ENCODE measurements at places on chromosomes 11 and 22.
A peak's percentile ranks its signal among the peaks of the same experiment; 100 is the strongest.

DNA sequence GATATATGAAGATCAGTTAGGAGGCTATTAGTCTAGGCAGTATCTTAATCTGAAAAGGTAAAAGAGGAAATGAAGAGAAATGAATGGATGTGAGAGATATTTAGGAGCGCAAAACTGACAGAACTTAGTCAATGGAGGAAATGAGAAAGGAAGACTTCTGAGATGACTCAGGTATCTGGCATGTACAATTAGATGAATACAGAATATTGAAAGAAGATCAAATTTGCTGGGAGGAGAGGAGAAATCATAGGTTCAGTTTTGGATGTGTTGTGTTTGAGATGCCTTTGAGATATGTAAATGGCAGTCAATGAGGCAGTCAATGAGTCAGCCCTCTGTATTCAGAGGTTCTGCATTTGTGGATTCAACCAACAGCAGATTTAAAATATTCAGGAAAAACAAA is 42.9 kb upstream of the GAB2 start:
- no peak overlapping the region for H3K4me3 ChIP-seq
- no peak overlapping the region for H3K27ac ChIP-seq
- H3K36me3 ChIP-seq: peaks cover 54% of the 10 kb centered on the region

GRCh38 chr11:12149672-12150225 is 39.4 kb downstream of the MICAL2 start:
- no peaks in the 10 kb centered on the region for H3K27me3 ChIP-seq
- peaks cover 23% of the 10 kb centered on the region for H3K4me1 ChIP-seq
- H3K27ac ChIP-seq: peak overlapping the region; percentile 23
- H3K4me3 ChIP-seq: no peak overlapping the region
- no peaks in the 10 kb centered on the region for H3K36me3 ChIP-seq

GRCh38 chr11:108121274-108122155 is at the start of gene ACAT1:
Gene ACAT1 (plus strand): TSS chr11:108121567. CDS start chr11:108121607, 40 bp downstream.
- H3K4me3 ChIP-seq: peak within 1 kb of the TSS; percentile 95
- peaks cover 45% of the 10 kb centered on the region for H3K4me1 ChIP-seq

- H3K4me1 ChIP-seq: no peaks in the 10 kb centered on the region
- DNase-seq: no peak
- H3K36me3 ChIP-seq: peaks cover 51% of the 10 kb centered on the region
- H3K27ac ChIP-seq: no peak overlapping the region
Observed at GRCh38 chr11:121057922-121058321, 34.0 kb downstream of the TBCEL start.

DNA sequence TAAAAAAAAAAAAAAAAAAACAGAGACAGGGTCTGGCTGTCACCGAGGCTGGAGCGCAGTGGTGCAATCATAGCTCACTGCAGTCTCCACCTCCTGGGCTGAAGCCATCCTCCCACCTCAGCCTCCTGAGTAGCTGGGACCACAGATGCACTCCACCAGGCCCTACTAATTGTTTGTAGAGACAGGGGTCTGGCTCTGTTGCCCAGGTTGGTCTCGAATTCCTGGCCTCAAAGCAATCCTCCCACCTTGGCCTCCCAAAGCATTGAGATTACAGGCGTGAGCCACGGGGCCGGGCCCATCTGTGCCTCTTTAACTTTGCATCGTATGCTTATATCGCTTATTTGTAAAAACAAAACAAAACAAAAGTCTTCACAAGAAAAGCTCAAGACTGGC is 3.1 kb downstream of the CPT1A start:
- no peaks in the 10 kb centered on the region for H3K27me3 ChIP-seq
- peak overlapping the region; percentile 95 for H3K27ac ChIP-seq
- H3K4me1 ChIP-seq: peaks cover 64% of the 10 kb centered on the region
- no peak for DNase-seq
- H3K36me3 ChIP-seq: no peaks in the 10 kb centered on the region

GRCh38 chr11:119093942-119094815 is 7.5 kb downstream of the DPAGT1 start:
- H3K4me1 ChIP-seq: peaks cover 21% of the 10 kb centered on the region
- DNase-seq: peak; percentile 40
- H3K27me3 ChIP-seq: no peaks in the 10 kb centered on the region
- peak overlapping the region; percentile 86 for H3K27ac ChIP-seq
- peak overlapping the region; percentile 92 for H3K4me3 ChIP-seq

GRCh38 chr11:76175783-76176182 is 30.5 kb downstream of the WNT11 start:
- H3K27ac ChIP-seq: no peak overlapping the region
- H3K4me3 ChIP-seq: no peak overlapping the region
- no peak for DNase-seq
- H3K27me3 ChIP-seq: no peaks in the 10 kb centered on the region
- H3K36me3 ChIP-seq: no peaks in the 10 kb centered on the region

- H3K27me3 ChIP-seq: no peaks in the 10 kb centered on the region
- DNase-seq: no peak
- H3K4me1 ChIP-seq: peaks cover 1% of the 10 kb centered on the region
- no peak overlapping the region for H3K27ac ChIP-seq
- H3K36me3 ChIP-seq: peaks cover 6% of the 10 kb centered on the region
- H3K4me3 ChIP-seq: no peak overlapping the region
Observed at GRCh38 chr11:75014129-75014528, 25.4 kb downstream of the NEU3 start.

GRCh38 chr11:48000432-48000831 is 20.1 kb downstream of the PTPRJ start:
- no peak for DNase-seq

DNA sequence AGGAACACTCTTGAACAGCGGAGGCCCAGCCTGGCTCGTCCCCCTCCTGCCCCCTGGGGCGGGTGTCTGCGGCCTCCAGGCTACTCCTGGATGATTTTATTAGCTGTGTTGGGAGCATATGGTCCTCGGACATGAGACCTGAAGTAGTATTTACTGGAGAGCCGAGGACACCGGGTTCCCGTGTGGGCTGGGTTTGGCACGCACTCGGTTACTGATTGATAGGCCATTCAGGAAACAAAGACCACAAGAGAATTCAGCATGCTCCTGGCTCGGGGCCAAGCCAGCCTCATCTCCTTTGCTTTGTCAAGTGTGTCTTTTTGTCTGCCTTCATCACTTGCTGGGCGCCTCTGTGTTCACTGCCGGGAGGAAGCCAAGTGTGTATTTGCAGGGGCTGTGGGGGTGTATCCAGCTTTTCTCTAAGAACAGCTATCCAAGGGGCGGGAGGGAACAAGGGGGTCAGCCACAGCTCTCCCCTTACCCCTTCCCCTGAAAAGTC is 9.7 kb downstream of the FXYD2 start:
- peak; percentile 85 for DNase-seq
- peak overlapping the region; percentile 87 for H3K27ac ChIP-seq
- H3K4me3 ChIP-seq: peak overlapping the region; percentile 82
- H3K36me3 ChIP-seq: no peaks in the 10 kb centered on the region
- H3K4me1 ChIP-seq: peaks cover 44% of the 10 kb centered on the region

DNA sequence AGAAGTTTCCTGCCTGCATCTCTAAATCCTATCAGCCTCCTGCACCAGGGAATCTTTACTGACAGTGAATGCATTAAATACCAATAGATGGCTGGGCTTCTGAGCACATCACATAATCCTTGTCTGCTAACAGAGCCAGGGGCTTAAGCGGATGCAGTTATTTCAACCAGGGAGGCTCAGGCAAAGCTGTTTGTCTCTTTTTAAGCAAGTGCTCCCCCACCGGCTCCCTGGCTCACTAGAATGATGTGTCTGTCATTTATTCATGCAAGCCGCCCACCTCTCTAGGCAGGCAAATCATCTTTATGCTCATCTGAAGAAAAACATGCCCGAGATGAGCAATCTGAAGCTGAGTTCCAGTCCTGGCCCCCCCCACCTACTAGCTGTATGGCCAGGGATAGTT is 182.3 kb downstream of the TENM4 start:
- H3K27me3 ChIP-seq: peaks cover 8% of the 10 kb centered on the region
- H3K4me3 ChIP-seq: no peak overlapping the region
- H3K36me3 ChIP-seq: no peaks in the 10 kb centered on the region
- H3K4me1 ChIP-seq: no peaks in the 10 kb centered on the region
- H3K27ac ChIP-seq: no peak overlapping the region

DNA sequence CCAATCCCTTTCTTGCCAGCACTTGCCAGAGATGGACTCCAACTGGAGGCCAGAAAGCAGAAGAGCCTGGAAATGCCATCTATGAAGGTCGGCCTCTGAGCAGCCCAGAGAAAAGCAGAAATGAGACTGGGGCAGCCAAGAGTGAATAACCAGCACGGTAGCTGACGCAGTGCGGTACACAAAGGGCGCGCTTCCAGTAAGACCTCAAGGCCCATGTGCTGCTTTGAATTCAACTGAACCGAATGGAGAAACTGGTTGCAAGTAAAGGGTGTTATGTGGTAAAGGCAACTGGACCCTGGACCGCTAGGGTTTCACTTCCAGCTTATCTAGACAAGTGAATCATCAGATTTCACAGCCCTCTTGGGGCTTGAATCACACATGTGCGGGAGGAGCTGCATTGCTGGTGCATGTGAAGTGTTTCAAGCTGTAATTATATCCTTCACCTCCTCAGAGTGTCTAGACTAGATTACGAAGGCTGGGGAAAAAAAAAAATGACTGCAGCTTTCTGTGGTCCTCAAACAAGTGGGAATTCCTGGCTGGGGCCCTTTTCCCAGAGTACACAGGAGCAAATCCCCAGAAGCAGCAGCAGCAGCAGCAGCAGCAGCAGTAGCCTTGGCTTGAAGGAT is 128.9 kb downstream of the CCDC34 start:
- H3K4me3 ChIP-seq: no peak overlapping the region
- H3K4me1 ChIP-seq: no peaks in the 10 kb centered on the region
- H3K36me3 ChIP-seq: no peaks in the 10 kb centered on the region
- H3K27ac ChIP-seq: no peak overlapping the region
- peaks cover 21% of the 10 kb centered on the region for H3K27me3 ChIP-seq

DNA sequence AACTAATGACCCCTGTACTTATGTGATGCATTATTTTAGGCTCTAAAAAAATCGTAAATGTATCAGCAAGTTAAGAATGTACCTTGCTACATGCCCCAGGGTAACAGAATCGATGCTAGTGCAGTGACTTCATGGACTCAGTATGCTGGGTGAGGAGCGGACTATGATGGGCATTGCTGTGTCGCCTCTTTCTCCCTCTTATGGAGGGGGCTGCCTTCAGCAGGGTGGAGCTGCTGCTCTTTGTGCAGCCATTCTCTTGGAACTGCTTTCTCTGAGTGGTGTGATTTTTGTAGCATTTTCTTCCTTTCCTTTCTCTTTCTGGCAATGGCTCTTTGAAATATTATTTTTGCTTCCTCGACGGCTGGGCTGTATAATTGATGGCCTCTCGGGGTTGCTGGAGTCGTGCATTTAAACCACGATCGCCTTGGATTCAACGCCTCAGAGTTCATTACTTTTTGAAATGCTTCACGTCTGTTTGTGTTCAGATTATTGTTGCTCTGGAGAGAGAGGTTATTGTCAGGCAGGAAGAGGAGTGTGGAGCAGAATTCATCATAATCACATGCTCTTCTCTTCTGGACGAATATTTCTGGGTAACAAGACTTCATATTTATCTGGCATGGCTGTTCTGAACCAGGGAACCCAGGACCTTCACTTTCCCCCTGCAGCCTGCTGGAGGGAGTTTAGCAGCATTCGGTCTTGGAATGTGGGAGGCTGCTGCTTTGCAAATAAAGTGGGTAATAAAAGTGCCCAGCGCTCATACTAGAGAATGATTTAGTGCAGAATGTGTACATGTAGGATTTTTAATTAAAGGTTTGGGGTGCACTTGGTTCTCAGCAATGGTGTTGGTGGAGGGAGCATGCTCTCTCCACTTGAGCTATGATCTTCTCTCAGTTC is 804.2 kb downstream of the NTM start:
- H3K36me3 ChIP-seq: no peaks in the 10 kb centered on the region
- no peak for DNase-seq
- H3K27ac ChIP-seq: no peak overlapping the region
- no peaks in the 10 kb centered on the region for H3K27me3 ChIP-seq
- H3K4me1 ChIP-seq: no peaks in the 10 kb centered on the region
- H3K4me3 ChIP-seq: no peak overlapping the region

DNA sequence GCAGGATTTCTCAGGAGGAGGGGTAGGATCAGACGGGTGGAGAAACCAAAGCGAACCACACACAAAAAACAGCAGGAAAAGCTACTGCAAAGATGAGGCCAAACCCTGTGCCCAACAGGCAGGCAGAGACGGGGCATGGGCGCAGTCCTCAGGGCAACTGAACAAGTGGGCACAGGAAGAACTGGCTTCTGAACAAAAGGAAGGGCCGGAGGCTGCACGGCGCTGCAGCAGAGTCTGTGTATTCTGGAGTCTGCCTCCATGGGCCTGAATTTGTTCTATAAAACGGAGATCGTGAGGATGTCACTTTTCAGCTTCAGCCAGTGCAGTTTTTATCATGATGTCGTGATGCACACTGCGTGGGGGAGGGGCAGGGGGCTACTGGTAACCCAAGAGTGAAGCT is 1026.0 kb downstream of the TBC1D22A start:
- H3K36me3 ChIP-seq: no peaks in the 10 kb centered on the region
- peaks cover 23% of the 10 kb centered on the region for H3K27me3 ChIP-seq
- no peak overlapping the region for H3K27ac ChIP-seq
- no peak for DNase-seq
- no peak overlapping the region for H3K4me3 ChIP-seq

- H3K27ac ChIP-seq: peak overlapping the region; percentile 13
- peak overlapping the region; percentile 63 for H3K4me3 ChIP-seq
- H3K36me3 ChIP-seq: no peaks in the 10 kb centered on the region
- no peak for DNase-seq
- peaks cover 2% of the 10 kb centered on the region for H3K27me3 ChIP-seq
Observed at GRCh38 chr22:45608763-45609180, 62.9 kb upstream of the ATXN10 start.

- no peak for DNase-seq
- no peak overlapping the region for H3K27ac ChIP-seq
- no peak overlapping the region for H3K4me3 ChIP-seq
- no peaks in the 10 kb centered on the region for H3K36me3 ChIP-seq
Observed at GRCh38 chr11:89293965-89294679, 116.4 kb downstream of the TYR start.

GRCh38 chr11:41612415-41612814 is 153.0 kb upstream of the LRRC4C start:
- no peaks in the 10 kb centered on the region for H3K27me3 ChIP-seq
- H3K27ac ChIP-seq: no peak overlapping the region
- no peak for DNase-seq
- H3K4me1 ChIP-seq: no peaks in the 10 kb centered on the region

DNA sequence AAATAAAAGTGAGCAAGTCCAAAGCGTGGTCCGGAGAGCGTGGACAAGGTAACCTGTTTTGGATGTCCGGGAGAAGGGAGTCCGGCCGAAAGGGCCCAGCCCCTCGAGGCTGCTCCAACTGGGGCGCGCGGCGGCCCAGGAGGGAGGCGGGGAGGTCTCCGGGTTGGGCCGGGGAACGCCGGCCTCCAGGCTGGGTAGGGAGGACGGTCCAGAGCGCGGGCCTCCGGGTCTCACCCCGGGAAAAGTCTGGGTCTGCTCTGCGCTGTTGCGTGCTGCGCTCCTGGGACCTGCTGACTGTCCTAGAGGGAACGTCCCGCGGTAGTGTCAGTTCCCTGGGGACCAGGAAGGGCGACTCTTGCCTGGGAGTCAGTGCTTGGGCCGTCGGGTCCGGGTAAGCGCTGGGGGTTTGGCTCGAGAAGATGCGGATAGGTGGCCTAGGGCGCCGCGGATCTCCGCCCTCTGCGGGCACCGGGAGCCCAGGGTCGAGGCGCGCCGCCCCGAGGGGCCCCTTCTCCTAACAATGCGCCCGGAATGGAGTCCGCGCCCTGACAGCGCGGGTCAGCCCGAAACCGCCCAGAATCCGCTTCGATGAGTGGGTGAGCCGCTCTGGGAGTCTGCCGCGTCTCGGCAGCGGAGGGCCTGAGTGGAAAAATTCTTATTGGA is 988 bp upstream of the FLI1 start:
- H3K4me1 ChIP-seq: peaks cover 46% of the 10 kb centered on the region
- peak overlapping the region; percentile 93 for H3K27ac ChIP-seq
- peak overlapping the region; percentile 97 for H3K4me3 ChIP-seq
- H3K27me3 ChIP-seq: peaks cover 5% of the 10 kb centered on the region
- no peaks in the 10 kb centered on the region for H3K36me3 ChIP-seq

- no peak within 1 kb of the TSS for H3K4me3 ChIP-seq
- peak within 1 kb of the TSS; percentile 60 for H3K27ac ChIP-seq
- no peaks in the 10 kb centered on the region for H3K27me3 ChIP-seq
- H3K36me3 ChIP-seq: no peaks in the 10 kb centered on the region
Observed at GRCh38 chr11:57751676-57752253, at the start of gene BTBD18. Gene BTBD18 (minus strand): TSS chr11:57751819. CDS start chr11:57751188, 631 bp downstream.
